ENCODE measurements at places on chromosomes 1 and 21.

DNA sequence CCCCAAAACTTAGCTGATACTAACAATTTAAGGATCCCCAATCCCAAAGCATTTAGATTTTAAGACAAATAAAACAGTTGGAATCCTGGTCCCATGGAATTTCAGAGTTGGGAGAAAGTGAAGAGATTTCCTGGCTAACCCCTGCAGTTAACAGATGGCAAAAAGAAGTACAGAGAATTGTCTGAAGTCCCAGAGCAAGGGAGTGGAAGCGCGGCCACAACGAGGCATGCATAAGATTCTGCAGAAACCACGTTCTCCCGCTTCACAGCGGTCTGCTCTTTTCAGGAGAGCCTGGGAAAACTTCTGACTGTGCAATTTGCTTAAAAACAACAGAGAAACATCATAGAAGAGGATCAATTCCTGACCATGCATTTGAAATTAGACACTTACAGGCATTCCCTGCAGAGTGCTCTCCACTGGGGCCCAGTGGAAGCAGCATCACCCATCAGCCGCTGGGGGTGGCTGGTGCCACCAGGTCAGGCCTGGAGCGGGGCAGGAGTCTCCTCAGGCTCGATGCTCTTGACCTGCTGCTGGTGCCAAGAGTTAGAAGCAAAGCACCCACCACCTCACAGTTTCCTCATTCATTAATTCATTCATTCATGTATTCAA, 226.7 kb upstream of the POU3F1 start:
- H3K36me3 ChIP-seq = no peaks in the 10 kb centered on the region
- no peak overlapping the region for H3K27ac ChIP-seq
- H3K27me3 ChIP-seq = no peaks in the 10 kb centered on the region

DNA sequence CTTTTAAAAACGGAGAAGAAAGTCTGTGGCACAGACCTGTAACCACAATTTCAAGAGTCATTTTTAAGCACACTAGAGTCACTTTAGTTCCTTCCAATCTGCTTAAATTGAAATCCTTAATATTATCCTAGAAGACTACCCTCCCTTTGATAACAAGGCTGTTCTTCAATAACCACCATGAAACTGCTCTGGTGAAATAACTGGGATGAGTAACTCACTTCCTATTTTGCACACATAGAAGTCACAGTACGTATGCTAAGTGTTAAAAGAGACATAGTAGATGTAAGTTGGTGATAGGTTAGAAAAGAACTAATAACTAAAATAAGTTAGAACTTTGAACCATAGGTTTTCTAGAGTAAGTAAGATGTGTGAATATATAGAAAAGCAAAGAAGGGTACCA, 107.8 kb downstream of the NME7 start:
- DNase-seq = no peak
- no peak overlapping the region for H3K4me3 ChIP-seq
- no peaks in the 10 kb centered on the region for H3K36me3 ChIP-seq
- H3K4me1 ChIP-seq = no peaks in the 10 kb centered on the region

GRCh38 chr1:52190500-52191252, 48.8 kb downstream of the ZFYVE9 start:
- H3K27me3 ChIP-seq = no peaks in the 10 kb centered on the region
- no peaks in the 10 kb centered on the region for H3K36me3 ChIP-seq
- DNase-seq = no peak
- H3K4me3 ChIP-seq = no peak overlapping the region
- H3K4me1 ChIP-seq = no peaks in the 10 kb centered on the region

DNA sequence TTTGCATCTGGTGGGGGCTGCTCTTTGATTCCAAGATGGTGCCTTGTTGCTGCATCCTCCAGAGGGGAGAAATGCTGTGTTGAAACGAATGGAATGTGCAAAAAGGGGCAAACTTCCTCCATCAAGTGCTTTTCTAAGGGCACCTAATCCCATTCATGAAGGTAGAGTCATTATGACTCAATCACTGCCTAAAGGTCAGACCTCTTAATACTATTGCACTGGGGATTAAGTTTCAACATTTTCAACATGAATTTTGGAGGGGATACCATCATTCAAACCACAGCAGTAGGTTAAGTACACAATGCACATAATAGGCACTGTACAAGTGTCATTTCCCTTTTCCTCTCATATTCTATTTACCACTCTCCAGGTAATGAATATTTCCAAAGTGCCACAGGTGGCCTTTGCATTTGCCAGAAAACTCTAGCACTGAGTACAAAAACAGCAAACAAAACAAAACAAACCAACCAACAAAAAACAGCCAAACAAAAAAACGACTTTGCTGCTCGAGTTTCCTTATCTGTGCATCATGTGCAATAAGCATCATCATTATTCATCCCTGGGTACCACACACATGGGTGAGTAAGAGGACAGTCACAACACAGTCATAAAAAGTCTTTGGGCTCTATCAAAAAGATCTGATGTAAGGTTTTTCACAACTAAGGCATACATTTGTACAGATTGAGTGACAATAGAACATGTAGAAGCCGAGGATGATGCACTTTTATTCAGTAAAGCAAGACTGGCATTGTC, 42.5 kb downstream of the IFI44 start:
- no peaks in the 10 kb centered on the region for H3K36me3 ChIP-seq
- H3K27me3 ChIP-seq = no peaks in the 10 kb centered on the region
- H3K4me1 ChIP-seq = no peaks in the 10 kb centered on the region
- no peak overlapping the region for H3K4me3 ChIP-seq
- no peak for DNase-seq

DNA sequence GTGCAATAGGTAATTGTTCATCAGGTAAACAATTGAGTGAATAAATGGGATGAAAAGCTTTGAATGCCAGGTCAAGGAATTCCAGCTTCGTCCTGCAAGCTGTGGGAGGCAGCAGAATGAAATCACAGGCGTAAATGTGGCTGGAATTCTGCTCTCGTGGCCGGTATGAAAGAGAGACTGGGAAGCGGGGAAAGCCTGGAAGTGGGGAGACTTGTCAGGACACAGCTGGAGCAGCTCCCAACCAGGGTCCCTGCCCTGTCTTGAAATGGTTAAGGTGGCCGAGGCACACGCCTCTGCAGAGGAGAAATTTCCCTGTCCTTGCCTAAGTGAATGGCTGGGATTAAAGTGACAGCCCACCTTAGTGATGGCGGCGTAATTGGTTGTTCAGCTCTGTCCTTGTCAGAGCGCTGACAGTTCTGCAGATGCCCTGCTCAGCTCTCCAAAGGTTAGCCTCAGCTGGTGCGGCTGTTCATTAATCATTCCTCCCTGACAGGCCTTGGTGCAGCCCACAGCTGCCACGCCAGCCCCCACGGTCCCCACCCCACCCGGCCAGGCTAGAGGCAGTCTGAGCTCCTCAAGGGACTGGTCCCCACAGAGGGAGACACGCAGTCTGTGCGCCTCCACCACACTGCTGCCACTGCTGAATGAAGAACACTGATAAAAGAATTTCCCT, 398.3 kb upstream of the POU3F1 start:
- no peak overlapping the region for H3K4me3 ChIP-seq
- H3K36me3 ChIP-seq = no peaks in the 10 kb centered on the region
- no peaks in the 10 kb centered on the region for H3K4me1 ChIP-seq
- no peak for DNase-seq
- H3K27me3 ChIP-seq = no peaks in the 10 kb centered on the region

GRCh38 chr1:199152676-199153075, 513.8 kb downstream of the PTPRC start:
- H3K36me3 ChIP-seq = no peaks in the 10 kb centered on the region
- H3K4me3 ChIP-seq = no peak overlapping the region
- no peaks in the 10 kb centered on the region for H3K27me3 ChIP-seq
- no peak overlapping the region for H3K27ac ChIP-seq
- no peak for DNase-seq

DNA sequence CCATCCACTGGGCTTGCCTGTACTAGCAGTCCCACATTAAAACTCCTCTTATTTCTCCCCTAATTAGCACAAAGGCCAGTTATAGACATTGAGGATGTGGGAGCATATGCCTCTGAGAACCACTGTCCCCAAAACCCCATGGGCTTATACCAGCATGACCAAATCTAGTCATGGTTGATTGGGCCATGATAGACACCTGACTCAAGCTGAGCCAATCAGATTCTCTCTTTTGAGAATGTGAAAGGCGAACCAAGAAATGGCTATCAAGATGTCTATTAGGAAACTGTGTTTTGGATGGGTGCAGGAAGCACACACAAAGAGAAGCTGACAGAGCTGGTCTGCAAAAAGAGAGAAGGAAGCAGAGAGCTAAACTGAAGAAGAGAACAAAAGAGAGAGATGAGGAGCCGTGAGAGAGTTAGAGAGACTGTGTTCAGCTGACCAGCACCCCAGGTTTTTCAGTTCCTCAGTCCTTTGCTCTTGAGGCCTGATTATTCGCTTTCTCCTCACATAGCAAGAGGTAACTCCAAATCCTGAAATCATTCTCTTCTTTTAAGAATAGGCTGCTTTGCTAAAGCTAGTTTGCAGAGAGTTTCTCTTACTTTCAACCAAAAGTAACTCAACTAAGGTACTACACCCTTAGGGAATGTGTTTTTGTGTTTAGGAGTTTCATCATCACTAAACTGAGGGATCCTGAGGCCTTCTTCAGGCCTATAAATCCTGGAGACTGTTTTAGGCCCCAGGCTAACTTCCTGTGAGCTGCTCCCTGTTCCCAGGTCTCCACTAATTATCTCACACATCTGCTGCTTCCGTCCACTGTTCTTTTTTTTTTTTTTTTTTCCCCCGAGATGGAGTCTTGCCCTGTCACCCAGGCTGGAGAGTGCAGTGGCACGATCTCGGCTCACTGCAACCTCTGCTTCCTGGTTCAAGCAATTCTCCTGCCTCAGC, 7.9 kb upstream of the TIPRL start:
- H3K27me3 ChIP-seq = no peaks in the 10 kb centered on the region
- no peak overlapping the region for H3K4me3 ChIP-seq
- no peak overlapping the region for H3K27ac ChIP-seq
- DNase-seq = no peak
- no peaks in the 10 kb centered on the region for H3K36me3 ChIP-seq

DNA sequence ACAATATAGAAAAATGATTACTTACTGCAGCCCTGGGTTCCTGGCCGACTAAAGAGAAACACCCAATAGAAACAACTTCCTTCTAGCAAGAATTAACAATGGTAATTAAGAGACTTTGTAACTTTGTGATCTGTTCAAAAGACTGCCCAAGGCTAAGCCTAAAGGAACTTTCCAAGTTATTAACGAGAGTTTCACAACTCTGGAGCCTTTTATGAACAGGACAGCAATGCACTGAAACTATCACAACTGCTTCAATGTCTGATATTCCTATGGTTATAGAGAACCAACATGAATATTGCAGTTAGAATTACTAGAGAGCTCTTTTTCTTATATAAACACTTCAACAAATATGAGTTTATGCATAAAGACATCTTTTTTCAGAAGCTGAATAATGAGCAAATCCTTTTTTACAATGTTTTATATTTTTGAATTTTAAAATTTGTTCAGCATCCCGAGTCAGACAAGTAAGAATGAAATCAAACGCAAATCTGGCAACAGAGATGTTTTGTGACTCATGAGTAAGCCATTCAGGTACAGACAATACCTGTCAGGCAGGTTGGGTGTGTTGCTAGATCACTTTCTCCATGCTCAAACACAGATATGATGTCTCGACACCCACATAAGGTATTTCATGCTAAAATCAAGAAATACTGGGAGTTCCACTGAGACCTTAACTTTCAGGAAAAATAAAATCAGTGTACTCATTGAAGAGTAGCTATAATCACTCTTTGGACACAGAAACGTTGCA, 22.2 kb upstream of the KCNJ15 start:
- peak overlapping the region; percentile 38 for H3K27ac ChIP-seq
- DNase-seq = peak; percentile 71
- no peaks in the 10 kb centered on the region for H3K36me3 ChIP-seq
- H3K4me3 ChIP-seq = no peak overlapping the region
- no peaks in the 10 kb centered on the region for H3K27me3 ChIP-seq
- no peaks in the 10 kb centered on the region for H3K4me1 ChIP-seq

DNA sequence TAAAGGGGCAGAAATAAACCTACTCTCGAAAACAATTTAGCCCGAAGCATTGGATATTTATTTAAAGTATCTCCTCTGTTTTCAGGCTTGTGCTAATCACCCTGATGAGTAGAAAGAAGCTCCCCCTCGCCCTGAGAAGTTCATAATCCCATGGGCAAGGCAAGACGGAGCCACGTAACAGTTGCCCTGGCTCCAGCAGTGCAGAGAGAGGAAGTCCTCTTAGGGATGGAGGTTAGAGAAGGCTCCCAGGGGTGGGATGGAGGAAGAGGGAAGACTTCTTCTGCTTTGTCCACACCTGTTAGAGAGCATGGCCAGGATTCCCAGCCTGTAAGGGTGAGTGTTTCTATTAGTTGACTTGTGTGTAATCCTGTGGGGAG, 3.4 kb upstream of the GPR25 start:
- no peak overlapping the region for H3K27ac ChIP-seq
- no peak for DNase-seq
- peaks cover 41% of the 10 kb centered on the region for H3K27me3 ChIP-seq
- no peaks in the 10 kb centered on the region for H3K4me1 ChIP-seq
- no peak overlapping the region for H3K4me3 ChIP-seq

GRCh38 chr1:74689621-74690363, 16.2 kb upstream of the ERICH3 start:
- no peaks in the 10 kb centered on the region for H3K36me3 ChIP-seq
- H3K27me3 ChIP-seq = no peaks in the 10 kb centered on the region
- no peak for DNase-seq
- no peaks in the 10 kb centered on the region for H3K4me1 ChIP-seq

DNA sequence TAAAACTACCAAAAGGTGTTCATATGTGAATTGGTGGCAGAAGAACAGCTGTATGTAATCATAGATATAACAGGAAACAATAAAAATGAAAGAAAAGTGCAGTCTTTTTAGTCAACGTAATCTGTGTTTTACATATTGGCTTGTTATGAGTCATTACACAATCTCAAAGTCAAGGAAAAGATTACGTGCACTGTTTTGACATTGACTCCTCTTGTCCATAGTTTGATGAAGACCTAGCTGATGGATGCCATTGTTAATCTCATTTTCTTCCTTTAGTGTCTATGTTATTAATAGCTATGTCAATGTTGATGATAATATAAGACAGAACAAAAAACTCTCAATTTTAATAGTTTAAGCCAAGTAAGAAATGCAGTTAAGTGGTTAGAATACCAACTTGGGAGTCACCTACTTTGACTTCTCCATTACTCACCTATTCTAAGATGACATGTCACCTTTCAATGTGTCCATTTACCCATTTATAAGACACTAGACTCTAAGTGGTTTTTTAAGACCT, 84.5 kb upstream of the SAMSN1 start:
- H3K27me3 ChIP-seq = no peaks in the 10 kb centered on the region
- H3K4me1 ChIP-seq = no peaks in the 10 kb centered on the region

DNA sequence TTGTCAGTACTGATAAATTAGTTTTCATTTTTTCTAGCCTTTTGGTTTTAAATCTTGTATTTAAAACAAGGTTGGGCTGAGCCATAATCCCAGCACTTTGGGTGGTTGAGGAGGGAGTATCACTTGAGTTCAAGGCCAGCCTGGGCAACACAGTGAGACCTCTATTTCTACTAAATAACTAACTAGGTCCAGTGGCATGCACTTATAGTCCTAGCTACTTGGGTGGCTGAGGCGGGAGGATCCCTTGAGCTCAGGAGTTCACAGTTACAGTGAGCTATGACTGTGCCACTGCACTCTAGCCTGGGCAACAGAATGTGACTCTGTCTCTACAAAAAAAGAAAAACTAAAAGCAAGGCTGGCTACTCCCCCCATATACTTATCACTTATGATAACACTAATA, 21.5 kb upstream of the TTC39A start:
- H3K36me3 ChIP-seq = peaks cover 3% of the 10 kb centered on the region
- no peaks in the 10 kb centered on the region for H3K4me1 ChIP-seq
- no peak for DNase-seq
- H3K27me3 ChIP-seq = no peaks in the 10 kb centered on the region

- H3K27ac ChIP-seq = no peak overlapping the region
- no peak overlapping the region for H3K4me3 ChIP-seq
- no peak for DNase-seq
- H3K4me1 ChIP-seq = no peaks in the 10 kb centered on the region
These were observed 98.2 kb downstream of the ZC3H11B start for GRCh38 chr1:219514728-219515127.
